ENCODE measurements at places on chromosomes 4 and X.

DNA sequence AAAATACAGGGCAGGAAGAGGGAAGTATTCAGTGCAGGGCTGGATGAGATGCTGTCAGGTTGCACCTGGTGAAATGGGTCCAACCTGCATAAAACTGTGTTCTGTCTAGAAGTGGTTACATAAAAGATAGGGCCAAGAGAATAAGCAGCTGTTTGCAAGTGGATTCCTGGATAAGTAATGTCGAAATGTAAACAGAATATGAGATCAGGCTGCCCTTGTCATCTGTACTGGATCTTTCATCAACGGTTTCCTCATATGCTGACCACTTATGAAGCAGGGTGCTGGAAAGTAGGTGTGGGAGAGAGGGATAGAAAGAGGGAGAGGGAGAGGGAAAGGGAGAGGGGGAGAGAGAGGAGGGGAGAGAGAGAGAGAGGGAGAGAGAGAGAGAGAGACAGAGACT lies 349.8 kb upstream of the CPEB2 start:
- no peak for DNase-seq

DNA sequence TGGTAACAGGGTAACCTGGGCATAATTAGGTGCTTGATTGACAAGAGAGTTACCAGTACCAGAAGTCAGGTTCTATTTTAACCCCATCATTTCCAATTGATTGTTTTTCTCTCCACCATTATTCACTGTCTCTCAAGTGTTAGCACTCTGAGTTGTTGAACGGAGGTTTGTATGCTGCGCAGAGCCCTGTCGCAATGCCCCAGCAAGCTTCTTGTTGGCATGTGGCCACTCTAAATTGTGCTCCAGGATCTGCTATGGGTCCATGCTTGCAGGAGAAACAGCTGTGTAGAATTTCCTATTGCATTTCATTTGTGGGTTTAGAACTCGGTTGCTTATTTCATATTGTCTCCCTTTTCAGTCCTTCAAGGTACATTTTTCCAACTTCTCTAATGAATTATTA lies 98.2 kb downstream of the KLHL8 start:
- no peak for DNase-seq

DNA sequence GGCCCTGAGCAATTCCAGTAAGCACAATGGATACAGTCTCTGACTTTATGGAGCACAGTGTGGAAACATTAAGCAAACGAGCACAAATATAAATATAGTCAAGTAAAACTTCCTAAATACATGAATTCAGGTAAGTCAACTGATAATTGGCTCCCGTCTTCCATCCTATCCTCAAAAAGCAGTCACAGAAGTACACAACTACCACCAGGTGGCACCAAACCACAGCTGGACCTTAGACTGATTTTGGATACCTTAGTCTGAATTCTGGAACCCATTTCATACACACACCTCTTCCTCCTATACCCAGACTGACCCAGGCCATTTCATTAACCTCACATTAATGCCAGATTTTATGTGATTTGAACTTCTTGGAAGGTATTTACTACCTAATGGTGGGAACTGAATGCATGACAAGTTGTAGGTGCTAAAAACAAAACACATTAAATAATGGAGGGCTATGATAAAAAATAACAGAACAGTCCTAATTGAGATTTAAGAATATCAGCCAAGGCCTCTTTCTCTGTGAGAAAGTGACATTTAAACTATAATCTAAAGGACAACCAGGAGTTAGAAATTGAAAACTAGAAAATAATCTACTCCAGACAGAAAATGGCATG lies 77.5 kb downstream of the ELF2 start:
- peak; percentile 44 for DNase-seq

DNA sequence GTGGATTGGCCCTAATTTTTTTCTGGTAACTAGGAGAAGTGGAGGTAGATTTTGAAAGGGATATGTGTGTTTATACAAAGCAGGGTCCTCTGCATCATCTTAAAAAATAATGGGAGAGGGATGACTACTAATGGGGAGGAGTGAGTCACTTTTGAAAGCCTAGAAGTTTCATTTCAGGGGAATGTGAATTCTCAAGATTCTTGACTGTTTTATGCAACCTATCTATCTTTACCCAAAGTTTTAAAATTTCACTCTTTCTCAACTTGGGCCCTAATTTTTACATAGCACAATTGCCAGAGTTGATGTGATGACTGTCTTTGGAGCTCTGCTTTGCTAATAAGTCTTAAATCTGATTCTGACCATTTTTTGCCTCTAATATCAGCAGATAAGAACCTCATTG lies 445.2 kb downstream of the GRXCR1 start:
- DNase-seq = no peak

GRCh38 chr4:143241892-143242291 lies 57.2 kb downstream of the USP38 start:
- DNase-seq = no peak

DNA sequence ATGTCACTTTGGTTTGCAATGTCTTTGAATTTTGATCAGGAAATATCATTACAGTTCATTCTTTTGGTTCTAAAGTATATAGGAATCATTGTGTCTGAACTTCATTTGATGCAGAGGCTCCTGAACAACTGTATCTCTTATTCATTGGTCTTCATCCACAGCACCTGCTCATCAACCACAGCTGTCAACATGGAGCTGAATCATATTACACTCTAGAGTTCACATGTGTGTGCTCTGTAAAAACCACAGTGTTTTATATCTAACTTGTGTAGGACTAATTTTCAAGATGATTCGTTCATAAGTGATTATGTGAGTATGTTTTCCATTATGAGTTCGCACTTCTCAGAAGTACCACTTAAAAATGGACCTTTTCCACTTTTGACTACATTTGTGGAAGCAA lies 643.3 kb upstream of the FAM241A start:
- no peak for DNase-seq

DNA sequence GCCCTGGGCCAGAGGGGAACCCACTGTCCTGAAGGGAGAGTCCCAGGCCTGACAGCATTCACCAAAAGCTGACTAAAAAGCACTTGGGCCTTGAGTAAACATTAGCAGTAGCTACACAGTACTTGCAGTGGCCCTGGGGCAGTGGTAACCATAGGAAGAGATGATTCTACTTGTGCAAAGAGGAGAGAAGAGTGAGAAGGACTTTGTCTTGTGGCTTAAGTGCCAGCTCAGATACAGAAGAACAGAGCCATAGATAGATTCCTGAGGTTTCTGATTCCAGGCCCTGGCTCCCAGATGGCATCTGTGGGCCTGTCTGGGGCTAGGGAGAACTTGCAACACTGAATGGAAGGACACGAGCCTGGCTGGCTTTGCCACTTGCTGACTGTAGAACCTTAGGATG lies 100.5 kb downstream of the PTCHD1 start:
- DNase-seq = no peak

- no peak for DNase-seq
Observed at GRCh38 chr4:4720646-4721045, 138.8 kb upstream of the MSX1 start.

GRCh38 chr4:116361790-116362189 lies 723.6 kb downstream of the TRAM1L1 start:
- no peak for DNase-seq

DNA sequence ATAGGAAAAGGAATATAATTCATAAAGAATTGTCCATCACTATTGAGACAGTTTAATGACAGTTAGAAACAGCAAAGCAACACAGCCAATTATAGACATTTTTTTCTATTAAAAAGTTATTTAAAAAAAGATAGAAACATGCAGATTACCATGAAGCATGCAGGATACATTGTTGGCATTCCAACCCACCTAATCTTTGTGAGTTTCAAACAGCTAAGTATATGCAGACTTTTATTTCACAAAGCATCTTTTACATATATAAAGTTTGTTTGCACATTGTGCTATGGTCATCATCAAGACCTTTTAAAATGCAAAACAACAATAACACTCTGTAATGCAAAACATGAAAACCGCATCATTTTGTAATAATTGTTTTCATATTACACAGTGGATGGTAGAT lies 125.9 kb upstream of the ETNPPL start:
- no peak for DNase-seq

Data from stimulated activated CD8-positive, alpha-beta memory T cell treated with anti-CD3 and anti-CD28 coated beads, Interleukin-2, amount 100 ng/mL, for 1 hour (primary cell).